Stimulated activated CD8-positive, alpha-beta memory T cell treated with anti-CD3 and anti-CD28 coated beads, Interleukin-7, amount 100 ng/mL, for 1 hour (primary cell): ENCODE measurements at places on chromosomes 5 and 9.

- no peak for DNase-seq
These were observed 14.7 kb downstream of the BICD2 start for GRCh38 chr9:92749934-92750315.

GRCh38 chr9:13444245-13445102, 165.0 kb upstream of the MPDZ start:
- no peak for DNase-seq

DNA sequence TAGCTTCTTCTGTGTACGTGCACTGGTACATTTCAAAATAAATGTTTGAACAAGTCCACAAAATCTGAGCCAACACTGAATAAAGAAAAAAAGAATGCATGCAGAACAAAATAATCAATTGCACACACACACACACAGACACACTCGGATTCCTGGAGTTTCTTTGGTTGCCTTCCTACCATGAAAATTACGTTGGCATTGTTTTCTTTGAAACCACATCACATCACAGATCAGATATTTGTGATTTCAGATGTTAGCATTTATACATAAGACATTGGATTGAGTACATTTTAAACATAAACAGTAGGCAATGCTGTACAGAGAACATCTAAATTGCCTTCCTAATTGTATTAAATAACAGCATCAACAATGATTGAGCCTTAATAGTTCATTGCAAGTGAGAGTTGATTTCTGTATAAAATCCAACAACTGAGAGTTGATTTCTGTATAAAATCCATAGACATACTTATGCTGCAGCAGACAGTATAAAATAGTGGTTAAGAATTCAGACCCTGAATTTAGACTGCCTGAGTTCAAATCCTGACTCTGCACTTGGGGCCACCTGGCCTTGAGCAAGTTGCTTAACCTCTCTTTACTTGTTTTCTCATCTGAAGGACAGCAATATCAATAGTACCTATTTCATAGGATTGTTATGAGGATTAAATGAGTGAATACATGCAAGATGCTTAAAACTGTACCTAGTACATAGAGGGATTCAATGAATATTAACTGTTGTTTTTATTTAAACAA, 101.7 kb upstream of the IFNE start:
- DNase-seq = no peak

DNA sequence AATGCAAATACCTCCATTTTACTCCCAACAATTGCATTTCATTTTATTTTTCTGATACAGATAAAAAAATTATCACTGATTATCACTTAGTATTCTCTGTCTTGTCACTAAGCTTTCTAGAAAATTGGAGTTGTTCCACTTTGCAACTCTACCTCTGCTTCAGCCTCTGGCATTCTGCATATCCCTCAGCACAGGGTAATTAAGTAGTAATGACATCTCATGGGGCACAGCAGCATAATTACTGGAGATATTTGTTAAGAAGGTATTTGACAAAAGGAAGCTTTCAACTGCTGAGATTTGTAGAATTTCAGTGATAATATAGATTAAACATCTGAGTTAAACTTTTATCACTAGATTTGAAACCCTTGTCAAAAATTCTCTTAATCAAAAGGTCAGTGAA, 446.2 kb downstream of the HTR1A start:
- DNase-seq = no peak

DNA sequence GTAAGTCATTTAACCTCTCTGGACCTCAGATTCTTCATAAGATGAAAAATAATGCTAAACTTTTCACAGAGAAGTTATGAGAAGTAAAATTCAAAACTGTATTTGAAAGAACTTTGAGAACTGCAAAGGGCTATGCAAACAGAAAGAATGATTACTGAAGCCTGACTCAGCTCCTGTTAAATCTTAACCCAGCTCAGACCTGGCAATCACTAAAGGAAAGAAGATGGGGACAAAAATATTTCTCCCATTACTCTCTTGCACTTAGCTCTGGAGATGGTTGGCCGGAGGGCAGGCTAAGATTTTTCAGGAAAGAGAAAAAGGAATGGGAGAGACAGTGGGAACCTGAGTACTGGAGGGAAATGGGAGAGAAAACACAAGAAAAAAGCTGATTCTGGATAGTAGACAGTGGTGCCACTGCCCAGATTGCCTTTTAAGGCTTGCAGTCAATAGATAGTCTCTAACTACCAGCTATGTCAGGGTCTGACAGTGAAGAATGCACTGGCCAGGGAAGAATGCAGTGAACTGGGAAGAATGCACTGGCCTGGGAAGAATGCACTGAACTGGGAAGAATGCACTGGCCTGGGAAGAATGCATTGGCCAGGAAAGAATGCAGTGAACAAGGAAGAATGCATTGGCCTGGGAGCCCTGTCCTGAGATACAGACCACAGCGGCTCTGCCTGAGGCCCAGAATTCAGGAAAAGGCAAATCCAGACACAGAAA, 25.2 kb upstream of the CEMIP2 start:
- DNase-seq = no peak

DNA sequence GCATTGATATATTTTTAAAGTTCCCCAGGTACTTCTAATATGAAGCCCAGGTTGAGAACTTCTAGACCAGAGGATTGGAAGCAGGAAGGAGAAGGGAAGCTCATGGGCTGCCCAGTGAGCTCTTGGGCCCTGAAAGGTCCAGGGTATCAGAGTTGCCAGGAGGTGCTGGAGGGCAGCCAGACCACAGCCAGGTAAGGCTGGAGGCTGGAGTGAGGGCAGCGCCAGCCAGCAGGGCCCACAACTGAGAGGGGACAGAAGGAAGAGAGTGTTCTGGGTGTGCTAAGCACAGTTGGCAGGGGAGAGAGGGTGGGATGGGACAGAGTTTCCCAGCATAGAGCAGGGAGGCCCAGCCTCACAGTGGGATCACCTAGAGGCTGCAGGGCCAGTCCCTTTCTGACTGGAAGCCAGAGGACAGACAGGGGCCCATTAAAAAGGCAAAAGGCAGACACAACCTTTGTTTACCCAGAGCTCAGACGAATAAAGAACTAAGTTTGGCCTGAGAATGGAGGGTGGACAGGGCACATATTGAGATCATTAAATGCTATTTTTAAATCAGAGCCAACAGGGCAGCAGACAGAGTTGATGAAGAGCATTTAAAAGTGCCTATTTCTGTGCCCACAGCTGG, 94.9 kb downstream of the PDE8B start:
- DNase-seq = no peak

DNA sequence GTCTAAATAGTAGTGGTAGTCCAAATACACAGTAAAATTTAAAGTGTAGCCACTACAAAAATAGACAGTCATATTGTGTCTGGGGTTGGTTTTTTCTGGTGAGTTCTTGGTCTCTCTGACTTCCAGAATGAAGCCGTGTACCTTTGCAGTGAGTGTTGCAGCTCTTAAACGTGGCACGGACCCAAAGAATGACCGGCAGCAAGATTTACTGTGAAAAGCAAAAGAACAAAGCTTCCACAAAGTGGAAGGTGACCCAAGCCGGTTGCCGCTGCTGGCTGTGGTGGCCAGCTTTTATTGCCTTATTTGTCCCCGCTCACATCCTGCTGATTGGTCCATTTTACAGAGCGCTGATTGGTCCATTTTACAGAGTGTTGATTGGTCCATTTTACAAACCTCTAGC, 188.7 kb downstream of the ZNF608 start:
- no peak for DNase-seq

DNA sequence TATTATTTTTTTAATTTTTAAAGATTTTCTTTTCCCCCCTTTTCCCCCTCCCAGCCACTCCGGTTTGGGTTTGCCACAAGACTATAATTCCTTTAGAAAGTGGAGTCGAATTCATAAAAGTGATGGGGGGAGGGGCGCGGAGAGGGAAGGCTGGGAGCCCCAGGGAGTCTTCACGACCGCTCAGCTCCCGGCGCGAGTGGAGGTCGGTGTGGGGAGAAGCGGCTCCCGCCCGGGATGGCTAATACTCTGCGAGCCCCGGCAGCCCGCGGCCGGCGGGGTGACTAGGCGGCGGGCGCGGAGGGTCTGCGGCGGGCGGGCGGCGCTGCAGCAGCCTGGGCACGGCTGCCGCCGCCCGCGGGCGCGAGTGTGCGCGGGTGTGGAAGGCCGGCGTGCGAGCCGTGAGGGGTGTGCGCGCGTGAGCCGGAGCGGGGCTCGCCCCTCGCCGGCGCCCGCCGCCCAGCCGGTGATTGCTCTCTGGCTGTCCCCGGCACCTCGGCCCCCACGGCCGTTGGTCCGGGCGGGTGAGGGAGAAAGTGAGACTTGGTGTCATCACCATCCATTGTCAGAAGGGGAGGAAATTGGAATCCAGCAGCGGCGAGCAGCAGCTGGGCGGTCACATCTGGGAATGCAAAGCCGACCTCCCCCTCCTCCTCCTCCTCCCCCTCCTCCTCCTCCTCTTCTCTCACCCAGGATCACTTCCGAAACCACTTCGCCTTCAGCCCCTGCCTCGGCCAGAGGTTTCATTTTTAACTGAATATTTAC, at the start of gene PARP8:
Gene PARP8, plus strand, starts transcription at position 377 of the 762 bp plus-strand sequence. CDS start 459 bp downstream, outside the sequence.
- DNase-seq = peak; percentile 11

DNA sequence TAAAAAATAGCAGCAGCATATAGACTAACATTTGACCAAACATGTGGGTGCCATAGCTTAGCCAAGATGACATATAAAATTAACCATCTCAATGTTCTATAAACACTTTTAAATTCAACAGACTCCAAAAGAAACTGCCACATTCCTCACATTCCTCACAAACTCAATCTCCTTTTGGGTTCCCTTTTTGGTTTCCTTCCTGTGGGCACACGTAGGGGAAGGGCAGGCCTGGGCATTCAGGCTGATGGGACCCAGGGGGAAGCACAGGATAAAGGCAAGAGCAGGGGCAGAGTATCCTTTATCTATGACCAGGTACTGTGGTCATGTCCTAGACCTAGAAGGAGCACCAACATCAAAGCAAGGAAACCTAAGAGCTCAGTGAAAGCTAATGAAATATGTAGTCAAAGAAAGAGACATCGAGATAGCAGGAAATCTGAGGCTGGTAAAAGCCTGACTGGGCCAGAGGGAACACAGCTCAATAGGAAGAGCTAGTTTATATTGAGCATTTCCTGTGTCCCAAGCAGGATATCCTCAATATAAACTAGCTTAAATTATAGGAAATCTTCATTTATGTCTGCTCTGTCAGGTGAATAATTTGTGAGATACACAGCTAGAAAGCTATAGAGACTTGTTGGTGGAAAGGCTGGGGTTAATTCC, 13.6 kb upstream of the ERAP1 start:
- DNase-seq = no peak

GRCh38 chr5:139696167-139696893, 48.2 kb downstream of the CXXC5 start:
- no peak for DNase-seq

DNA sequence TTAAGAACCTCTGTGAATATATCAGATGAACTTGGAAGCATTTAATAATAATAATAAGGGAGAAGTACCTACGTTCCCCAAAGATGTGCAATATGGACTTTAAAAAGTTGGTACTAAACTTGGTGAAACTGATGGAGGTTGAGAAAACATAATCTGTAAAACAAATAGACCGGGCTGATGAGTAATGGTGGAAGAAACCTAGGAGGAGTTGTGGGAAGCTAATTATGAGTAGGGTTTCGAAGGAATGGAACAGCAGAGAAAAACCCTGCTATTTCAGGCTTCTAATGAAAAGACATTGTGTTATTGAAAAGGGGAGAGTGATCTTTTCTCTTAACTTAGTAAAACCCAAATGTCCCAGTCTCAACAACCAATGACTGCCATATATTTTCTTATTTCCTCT, 229.3 kb downstream of the PCSK1 start:
- no peak for DNase-seq

GRCh38 chr9:77980622-77981021, 51.0 kb downstream of the GNAQ start:
- DNase-seq = no peak

DNA sequence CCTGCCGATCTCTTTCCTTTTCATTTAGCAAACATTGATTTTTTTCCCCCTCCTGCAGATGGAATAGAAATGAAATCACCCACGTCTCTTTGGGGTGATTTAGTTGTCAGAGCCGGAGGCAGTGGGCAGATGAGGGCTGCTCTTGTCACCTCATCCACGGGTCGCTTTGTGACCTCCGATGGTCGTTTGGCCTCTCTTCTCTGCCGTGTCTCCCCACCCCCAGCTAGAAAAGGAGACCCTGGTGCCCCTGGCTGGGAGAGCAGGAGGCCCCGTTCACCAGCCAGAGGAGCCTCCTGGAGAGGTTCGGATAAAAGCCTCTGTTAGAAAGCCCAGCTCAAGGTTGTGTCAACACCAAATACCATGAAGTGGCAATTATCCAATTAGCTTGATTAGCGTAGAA, 21.6 kb upstream of the RXRA start:
- DNase-seq = no peak

GRCh38 chr5:130385656-130386055, 481.4 kb downstream of the CHSY3 start:
- no peak for DNase-seq

GRCh38 chr5:177596775-177597238, 3.1 kb upstream of the B4GALT7 start:
- no peak for DNase-seq

GRCh38 chr5:9052421-9052820, 493.5 kb downstream of the SEMA5A start:
- DNase-seq = no peak
